ENCODE measurements at places on chromosomes 2 and 18.

- DNase-seq: peak; percentile 48
These were observed 89.4 kb upstream of the MAP2 start for GRCh38 chr2:209334188-209335017.

GRCh38 chr2:152434395-152435182 is 99.6 kb downstream of the FMNL2 start:
- no peak for DNase-seq

GRCh38 chr2:238187618-238188548 is 15.6 kb downstream of the ILKAP start:
- DNase-seq: no peak

DNA sequence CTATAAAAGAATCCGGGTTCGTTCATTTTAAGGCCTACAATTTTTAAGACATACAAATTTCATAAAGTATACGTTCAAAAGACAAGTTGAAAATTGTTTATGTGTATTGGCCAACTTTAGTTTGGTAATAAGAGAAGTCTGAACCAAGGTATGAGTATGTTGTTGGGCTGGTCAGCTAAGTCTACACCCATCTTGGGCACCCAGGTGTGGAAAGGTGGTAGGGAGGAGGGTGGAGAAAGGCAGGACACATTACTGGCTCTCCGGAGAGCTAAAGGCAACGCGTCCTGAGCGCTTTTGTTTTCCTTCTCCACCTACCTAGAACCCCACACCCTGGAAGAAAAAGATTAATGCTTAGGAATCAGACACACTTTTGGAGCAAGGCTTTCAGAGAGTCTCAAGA is 899 bp upstream of the PELI1 start:
- DNase-seq: no peak

- no peak for DNase-seq
These were observed 678 bp upstream of the UBE2E3 start for GRCh38 chr2:180979749-180980105.

DNA sequence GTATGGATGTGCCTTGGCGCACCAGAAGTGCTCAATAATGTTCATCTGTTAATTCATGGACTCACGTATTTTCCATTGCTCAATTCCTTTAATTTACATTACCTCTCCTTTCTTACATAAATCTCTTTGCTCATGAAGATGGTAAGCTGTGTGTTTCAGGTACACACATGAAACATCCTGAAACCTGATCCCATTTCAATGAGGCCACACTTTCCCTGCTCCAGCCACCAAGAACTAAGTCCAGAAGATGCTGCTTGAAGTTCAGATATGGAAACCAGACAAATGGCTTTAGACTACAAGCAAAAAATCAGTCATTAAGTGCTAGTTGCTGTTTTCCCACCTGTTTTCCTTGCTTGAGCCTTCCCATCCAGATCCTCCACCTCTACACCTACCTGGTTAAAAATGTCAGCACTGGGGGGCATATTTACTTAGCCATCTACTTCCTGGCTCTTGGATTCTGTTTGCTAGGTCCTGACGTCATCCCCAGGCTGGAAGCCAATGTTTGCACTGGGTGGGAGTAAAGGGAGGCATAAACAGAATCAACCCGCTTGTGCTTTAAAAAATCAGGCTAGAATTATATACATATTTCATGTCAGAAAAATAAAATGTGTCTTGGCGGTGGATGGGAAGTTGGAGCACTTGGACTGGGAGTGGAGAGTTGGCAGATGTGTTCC is 309.7 kb downstream of the OSR1 start:
- no peak for DNase-seq

DNA sequence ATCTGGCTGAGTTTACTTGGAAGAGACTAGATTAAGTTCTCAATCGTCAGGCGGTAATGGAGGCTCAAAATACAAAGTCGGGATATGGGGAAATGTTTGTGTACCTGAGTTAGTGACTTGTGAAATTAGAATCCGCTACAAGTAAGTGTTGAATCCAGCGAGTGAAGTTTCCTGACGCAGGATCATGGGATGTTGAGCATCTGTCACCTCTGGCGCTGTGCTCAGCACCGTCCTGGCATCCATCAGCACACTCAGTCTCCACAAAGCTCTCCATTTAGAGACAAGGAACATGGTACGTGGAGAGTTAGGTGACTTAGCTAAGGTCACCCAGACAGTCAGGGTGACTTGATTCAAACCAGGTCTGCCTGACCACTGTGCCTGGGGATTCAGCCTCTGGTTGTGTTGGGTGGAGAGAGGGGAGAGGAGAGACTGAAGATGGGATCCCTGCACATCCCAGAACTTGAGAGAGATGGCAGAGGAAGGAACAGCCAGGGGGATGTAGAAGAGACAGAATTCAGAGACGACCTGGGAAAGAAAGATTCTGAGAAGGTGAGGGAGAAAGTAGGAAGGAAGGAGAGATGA is 251.2 kb downstream of the ACKR3 start:
- DNase-seq: no peak

DNA sequence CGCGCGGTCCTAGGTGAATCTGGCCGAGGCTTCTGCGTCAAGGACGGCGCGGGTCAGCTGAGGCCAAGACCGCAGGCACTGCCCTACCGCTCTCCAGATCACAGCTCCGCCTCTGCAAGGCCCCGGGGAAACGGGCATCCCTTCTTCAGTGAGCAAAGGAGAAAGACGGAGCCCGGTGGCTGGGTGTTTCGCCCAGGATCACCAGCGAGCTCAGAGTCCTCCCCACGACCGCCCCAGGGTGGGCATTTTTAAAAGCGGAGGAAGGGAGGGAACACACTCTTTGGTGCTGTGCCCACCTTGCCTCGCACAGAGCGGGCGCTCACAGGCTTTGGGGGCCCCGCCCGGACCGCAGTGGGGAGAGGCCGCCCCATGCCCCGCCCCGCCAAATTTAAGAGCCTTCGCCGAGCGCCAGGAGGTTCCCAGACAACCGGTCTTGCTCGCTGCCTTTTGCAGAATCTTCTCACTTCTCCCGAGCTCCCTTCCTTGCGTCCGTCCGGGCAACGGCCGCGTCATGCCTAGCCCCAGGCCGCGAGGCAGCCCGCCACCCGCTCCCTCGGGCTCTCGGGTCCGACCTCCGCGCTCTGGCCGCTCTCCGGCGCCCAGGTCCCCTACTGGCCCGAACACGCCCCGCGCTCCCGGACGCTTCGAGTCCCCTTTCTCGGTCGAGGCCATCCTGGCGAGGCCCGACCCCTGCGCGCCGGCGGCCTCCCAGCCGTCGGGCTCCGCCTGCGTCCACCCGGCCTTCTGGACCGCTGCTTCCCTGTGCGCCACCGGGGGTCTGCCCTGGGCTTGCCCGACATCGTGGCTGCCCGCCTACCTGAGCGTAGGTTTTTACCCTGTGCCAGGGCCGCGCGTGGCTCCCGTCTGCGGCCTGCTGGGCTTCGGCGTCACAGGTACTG is at the start of gene NOTO:
NOTO (plus strand) TSS at position 419 of the 899 bp plus-strand sequence; CDS start at position 512, 93 bp downstream.
- DNase-seq: no peak

- peak; percentile 33 for DNase-seq
These were observed 138.9 kb upstream of the NABP1 start for GRCh38 chr2:191539068-191539467.

DNA sequence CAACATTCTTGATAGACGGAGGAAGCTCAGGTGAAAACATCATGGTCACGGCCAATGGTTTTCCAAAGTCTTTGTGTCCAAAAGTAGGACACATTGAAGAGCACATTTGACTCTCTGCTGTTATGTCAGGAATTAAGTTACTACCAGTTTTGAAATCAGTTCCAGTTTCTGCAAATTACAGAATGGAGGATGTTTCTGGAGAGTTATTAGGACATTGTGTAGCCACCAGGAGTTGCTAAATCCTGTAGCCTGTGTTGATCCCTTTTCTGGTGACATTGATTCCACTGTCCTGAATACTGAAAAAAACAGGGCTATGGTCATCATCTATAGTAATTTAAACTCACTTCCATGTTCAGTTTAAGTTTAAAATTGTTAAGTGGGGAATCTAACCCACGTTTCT is 15.3 kb downstream of the UPP2 start:
- no peak for DNase-seq

- no peak for DNase-seq
These were observed 22.3 kb upstream of the TYMS start for GRCh38 chr18:635171-635570.

DNA sequence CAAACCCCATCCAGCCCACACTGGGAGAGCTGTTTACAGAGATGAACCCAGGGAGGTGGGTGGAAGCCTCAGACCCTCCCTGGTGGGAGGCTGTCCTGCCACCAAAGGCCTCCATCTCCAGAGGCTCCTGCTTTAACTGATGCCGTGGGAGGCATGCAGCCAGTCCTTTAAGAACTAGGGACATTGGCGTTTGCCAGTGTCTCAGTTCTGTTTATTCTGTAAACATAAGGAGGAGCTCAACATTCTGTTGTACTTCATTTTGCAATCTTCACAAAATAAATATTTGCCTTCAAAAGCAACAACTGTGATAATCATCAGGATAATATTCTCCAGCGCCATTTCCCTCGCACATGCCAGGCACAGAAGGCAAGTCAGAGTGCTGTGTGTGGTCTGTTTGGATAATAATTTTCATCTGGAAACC is 6.8 kb downstream of the EDAR start:
- no peak for DNase-seq

GRCh38 chr2:214946949-214947348 is 137.5 kb upstream of the BARD1 start:
- DNase-seq: no peak

- peak; percentile 58 for DNase-seq
These were observed 80.3 kb downstream of the FMNL2 start for GRCh38 chr2:152415231-152415642.

DNA sequence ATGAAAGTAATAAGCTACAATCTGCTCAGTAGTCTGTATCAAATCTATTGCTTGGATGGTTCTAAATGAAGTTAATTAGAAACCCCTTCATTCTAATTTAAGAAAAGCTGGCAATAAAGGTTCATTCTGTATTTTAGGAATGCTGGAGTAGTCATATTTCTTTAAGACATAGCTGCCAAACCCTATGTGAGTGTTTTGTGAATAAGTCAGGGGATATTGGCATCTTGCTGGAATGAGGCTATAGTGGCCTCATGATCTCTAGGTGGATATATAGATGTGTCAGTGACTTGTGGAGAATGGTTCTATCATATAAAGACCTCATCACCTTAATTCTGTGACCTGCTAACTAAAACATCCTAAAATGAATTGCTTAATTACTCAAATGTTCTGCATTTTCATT is 196.3 kb downstream of the PDE1A start:
- no peak for DNase-seq

GRCh38 chr2:16135196-16135912 is 195.0 kb downstream of the MYCN start:
- no peak for DNase-seq

DNA sequence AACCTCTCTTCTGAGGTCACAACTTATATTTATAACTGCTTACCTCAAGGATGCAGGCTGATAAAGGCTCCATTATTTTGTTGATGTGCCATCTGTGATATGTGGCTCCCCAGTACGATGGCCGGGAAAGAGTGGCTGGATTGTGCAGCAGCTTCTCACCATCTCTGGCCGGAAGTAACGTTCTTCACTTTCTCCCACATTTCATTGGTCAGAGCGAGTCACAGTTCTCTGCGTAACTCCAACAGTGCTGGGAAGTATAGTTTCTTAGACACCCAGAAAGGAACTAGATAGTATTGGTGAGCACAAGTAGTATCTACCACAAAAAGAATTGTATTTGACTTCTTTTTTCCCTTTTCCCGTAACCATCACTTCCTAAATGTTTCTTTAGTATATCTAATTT is 28.7 kb downstream of the ZSWIM2 start:
- DNase-seq: no peak

GRCh38 chr2:176099159-176099727 is 352 bp upstream of the HOXD12 start:
- DNase-seq: no peak

DNA sequence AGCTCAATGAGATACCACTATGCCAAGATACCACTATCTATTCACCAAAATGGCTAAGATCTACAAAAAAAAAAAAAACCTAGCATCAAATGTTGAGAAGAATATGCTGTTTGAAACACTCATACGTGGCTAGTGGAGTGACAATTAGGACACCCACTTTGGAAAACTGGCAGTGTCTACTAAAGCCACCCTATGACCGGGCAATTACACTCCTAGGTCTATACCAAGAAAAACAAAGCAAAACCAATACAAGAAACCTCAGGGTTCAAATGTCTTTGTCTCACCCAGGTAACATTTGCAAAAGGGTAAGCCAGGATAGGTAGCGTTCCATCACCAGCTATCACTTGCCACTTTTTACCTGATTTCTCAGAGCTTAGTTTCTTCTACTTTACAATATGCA is 123.6 kb upstream of the CAB39 start:
- DNase-seq: no peak

GRCh38 chr2:102487761-102488462 is 14.9 kb downstream of the SLC9A4 start:
- no peak for DNase-seq

- DNase-seq: no peak
These were observed 37.3 kb downstream of the CYRIA start for GRCh38 chr2:16628314-16628713.

DNA sequence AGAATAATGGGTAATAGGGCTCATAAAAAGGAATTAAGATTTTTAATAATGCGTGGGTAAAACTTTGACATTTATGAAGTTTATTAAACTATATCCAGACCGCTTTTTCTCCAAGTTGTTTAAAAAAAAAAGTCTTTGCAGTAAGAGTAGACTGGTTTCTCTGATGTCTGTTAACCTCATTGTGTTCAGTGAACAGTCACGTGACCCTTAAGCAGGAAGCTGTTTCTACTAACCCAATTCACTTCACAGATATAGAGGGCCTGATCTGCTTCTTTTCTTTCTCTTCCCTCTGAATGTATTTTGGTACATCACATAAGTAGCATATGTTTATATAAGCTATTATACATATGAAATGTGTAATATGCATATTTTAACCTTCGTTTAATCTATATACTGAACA is 1011.3 kb upstream of the CELF4 start:
- no peak for DNase-seq

GRCh38 chr2:360124-360523 is 72.2 kb upstream of the ALKAL2 start:
- no peak for DNase-seq

- DNase-seq: no peak
These were observed 10.2 kb downstream of the INSIG2 start for GRCh38 chr2:118098307-118099030.

DNA sequence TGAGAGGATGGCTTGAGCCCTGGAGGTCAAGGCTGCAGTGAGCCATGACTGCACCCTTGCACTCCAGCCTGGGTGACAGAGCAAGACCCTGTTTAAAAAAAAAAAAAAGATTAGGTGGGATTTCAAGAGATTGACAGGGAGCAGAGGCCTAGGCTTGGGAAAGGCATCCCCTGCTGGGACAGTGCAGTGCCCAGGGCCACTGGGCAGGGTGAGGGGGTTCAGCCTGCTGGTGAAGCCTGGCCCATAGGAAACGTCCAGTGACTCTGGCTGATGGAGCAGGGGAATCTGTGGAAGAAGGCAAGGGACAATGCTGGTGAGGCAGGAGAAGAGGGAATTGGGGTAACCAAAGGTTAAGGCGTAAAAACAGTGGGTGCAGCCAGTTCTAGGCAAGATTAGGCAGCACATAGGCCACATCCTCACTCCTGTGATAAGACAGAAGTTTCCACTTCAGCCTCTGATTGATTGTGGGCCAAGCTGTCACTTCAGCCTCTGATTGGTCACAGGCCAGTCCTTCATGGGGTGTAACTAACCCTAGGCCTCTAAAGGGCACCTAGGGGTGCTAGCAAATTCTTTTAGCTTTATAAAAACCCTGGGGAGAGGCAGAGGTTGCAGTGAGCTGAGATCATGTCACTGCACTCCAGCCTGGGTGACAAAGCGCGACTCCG is 128.6 kb downstream of the MSH2 start:
- DNase-seq: no peak
